ENCODE measurements at places on chromosomes 7 and 10. TPM values are rescaled to one million over a fixed set of nuclear protein-coding genes. Genes with fewer than 3 reads are reported as not detected.

- DNase-seq = no peak
Observed at GRCh38 chr7:91995391-91996105, 54.9 kb downstream of the AKAP9 start.

DNA sequence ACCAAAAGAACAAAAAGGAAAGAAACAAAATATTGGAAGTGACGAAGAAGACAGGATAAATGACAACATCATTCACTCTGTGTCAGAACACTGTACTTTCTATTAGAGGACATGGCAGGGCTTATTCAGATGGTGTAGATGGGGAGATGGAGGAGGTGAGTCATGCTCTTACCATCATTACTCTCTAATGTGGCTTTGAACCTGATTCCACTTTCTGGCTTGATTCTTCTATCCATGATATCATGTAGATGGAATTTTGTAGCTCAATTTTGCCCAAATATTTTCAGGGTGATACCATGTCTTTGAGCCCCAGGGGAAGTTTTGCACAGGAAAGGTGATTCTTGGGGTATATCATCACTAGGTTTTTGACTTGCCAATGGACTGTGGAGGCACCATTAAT, 91.7 kb downstream of the CFAP58 start:
- DNase-seq = no peak

Gene SEMA3D
- total RNA-seq = 0.06 TPM

Gene CFAP69
- total RNA-seq = 9.0 TPM

Gene KAZALD1
- total RNA-seq = 1.1 TPM
